ENCODE measurements at places on chromosomes 11 and 22.

- DNase-seq, result no peak
Observed at GRCh38 chr11:36101466-36101865, 157.6 kb downstream of the LDLRAD3 start.

DNA sequence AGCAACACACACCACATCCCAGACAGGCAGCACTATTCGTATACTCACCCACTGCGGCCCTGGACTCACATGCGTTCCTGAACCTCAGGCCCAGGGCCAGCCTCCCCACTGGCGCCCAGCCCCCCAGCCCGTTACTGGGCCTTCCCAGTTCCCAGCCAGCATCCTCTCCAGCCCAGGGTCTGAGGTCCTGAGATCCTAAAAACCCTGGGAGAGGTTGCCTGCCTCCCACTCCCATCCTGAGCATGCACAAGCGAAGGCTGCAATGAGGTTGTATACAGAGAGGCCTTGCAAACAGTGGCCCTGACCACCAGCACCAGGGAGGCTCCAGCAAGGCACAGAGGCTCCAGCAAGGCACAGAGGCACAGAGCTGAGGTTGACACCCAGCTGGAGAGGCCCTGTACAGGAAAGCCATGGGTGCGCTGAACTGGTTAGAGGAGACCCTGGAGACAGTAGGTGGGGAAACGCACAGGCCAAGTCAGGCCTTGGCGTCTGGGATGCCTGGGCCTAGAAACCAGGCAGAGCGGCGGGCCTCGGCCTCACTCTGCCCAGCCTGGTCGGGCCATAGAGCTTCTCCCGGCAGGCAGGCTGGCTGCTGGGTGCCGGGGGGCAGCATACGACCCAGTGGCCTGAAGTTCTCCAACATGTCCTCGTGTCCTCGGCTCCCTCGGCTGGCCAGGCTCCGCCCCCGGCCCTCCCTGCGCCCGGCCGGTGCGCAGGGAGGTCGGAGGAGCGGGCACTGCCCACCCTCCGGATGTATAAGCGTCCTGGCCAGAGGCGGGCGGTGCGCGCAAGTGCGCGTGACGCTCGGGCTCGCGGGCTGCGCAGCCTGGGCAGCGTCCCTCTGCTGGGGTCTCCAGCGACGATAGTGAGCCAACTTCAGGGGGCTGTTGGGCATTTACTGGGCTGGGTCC is 2.3 kb upstream of the TBX1 start:
- no peak for DNase-seq

- no peak for DNase-seq
Observed at GRCh38 chr11:77207019-77207485, 79.0 kb downstream of the MYO7A start.

DNA sequence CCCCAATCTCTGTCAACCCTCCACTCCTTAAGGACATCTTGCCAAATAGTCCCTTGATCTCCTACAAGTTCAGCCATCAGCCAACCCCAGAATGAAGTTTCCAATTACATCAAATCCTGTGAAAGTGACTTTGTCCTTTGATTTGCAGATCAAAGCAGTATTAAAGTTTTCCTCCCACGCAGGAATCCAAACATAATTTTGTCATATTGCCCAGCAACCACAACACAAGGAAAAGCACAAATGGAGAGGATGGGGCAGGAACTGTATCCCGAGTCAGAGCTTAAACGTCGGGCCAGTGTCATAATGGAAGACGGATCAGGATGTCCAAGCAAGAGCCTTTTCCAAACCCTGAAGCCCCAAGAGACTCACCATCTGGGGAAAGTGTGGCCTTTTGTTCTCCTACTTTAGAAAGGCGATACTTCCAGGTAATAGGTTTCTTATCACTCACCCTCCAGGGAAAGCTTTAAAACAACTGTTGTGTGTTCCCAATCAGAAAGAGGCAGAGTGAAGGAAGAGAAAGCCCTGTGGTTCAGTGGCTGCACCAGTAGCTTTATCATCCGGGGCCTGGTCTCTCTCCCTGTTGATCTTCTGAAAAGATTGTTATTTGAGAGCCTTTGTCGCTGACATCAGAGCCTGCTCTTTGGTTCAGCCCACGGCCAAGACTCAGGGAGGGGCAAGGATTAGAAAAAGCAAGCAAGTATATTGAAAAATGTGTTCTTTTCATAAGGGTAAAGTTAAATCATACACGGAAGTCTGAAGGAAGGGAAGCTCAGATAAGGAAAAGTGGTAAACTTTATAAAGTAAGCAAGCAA is 41.7 kb downstream of the EXPH5 start:
- no peak for DNase-seq

DNA sequence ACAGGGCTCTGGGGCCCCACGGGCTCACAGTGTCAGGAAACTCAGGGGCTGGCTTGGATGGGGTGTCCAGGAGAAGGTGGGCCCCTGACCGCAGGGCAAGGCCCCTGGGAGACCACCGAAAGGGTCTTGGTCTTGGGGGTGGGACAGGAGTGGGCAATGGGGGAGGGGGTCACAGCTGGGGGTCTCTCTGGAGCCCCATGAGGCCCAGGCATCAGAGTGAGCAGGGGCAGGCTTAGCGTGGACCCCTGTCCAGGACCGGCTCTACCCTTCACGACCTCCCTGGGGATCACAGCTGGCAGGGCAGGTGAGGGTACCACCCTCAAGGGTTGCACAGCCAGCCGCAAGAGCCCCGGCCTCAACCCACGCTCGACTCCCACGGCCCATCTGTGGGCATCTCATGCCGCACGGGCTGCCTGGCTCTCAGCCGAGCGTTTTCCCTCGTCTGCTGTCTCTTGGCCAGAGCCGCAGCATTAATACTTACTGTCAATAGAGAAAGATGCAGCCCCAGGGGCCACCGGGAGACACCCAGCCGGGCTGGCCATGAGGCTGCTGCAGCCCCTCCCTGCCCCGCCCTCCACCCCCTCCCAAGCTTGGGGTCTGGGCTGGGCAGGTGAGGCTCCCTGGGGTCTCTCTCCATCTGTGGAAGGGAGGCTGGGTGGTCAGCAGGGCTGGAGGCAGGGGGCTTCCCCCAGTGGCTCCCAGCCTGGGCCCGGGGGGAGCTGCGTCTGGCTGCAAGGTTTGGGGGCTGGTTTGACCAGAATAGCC is 662 bp downstream of the MUC5B start:
- no peak for DNase-seq

GRCh38 chr11:30016588-30017363 is at the start of gene KCNA4:
TSS of gene KCNA4 (minus strand) at chr11:30017030. CDS start at chr11:30012678, 4,352 bp downstream.
- peak; percentile 40 for DNase-seq

DNA sequence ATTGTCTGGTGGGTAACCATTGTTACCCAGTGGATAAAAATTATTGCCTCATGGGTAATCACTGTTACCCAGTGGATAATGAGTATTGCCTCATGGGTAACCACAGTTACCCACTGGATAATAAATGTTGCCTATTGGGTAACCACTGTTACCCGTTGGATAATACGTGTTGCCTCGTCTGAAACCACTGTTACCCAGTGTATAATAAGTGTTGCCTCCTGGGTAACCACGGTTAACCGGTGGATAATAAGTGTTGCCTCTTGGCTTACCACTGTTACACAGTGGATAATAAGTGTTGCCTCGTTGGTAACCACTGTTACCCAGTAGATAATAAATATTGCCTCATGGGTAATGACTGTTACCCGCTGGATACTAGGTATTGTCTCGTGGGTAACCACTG is 20.9 kb upstream of the NXPE4 start:
- no peak for DNase-seq

DNA sequence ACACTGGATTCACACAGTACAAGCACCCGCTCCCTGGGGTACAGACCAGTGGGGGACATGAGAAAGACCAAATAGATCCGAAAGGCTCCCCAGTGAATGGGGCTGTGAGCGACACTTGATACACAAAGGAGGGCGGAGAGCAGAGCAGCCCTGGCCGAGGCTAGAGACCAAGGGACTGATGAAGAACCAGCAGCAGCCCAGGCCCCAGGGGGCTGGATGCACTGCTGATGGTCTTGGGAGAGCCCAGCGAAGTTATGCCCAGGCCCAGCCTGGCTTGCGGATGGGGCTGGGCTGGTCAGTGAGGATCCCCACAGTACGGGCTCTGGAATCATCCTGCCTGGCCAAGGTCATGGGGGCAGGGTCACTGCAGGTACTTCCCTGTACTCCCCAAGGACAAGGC is 23.2 kb downstream of the ARHGAP1 start:
- no peak for DNase-seq

GRCh38 chr22:29244785-29245625 is 22.8 kb downstream of the RHBDD3 start:
- DNase-seq, result no peak
